ENCODE measurements at places on chromosomes 16 and 17.

DNA sequence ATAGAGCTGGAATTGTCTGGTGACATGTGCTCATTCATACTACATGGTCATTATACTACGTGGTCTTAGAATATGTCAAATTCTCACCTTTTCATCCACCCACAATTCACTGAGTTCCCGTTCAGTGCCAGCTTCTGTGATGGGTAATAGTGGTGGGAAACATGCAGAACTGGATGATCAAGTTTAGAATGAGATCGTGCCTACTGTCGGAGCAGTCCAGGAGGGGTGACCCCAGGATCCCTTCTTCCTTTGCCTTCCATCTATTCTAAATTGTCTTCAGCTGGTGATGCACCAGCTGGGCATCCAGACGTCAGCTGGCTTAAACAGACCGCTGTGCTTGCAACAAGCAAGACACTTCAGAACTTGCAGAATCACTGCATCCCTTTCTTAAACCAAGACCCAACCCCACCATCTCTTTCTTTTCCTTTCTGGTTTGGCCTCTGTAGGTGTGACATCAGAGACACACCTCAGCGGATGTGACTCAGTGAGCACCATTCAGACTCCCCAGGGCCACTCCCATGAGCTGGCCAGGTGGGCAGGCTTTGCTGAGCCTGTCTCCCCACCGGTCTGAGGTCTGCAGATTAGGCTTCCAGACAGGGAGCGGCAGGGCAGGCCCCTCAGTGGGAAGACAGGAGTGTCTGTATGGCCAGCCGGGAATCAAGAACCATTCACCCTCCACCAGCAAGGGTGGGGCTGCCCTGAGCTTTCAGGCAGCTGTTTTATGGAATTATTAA lies 18.1 kb downstream of the C17orf100 start:
- no peak for DNase-seq

DNA sequence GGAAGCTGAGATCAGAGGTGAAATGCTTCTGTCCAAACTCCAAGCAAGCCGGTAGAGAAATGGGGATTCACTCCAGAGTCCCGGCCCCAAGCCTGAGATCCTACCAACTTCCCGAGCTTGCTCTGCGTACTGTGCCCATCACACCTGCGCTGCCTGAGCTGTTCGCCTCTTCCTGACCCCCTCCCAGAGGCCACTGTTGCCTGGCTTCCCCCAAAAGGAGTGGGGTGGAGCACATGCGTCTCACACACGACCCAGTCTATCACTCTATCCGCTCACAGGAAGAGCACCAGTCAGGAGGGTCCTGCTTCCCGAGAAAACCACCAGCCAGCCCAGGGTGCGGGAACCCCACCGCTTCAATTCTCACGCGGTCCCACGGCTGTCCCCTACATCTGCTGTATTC lies 13.5 kb upstream of the C16orf95 start:
- no peak for DNase-seq

DNA sequence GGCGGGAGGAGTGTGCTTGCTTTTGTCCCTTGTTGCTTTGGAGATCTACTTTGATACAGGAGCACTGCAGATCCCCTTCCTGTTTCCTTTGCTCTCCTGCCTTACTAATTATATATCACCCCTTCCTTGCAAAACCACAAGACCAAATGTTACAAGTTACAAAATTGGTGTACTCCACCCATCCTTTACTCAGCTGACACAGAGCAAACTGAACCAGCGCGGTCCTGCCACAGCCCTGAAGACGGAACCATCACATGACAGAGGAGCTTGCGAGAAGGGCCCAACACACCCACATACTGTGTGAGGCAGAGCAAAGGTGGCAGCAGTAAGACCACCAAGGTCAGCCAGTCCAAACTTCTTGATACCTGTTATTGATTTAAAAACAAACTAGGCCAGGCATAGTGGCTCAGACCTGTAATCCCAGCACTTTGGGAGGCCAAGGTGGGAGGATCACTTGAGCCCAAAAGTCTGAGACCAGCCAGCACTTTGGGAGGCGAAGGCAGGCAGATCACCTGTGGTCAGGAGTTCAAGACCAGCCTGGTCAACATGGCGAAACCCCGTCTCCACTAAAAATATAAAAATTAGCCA lies 33.2 kb downstream of the CYTH1 start:
- DNase-seq: no peak

DNA sequence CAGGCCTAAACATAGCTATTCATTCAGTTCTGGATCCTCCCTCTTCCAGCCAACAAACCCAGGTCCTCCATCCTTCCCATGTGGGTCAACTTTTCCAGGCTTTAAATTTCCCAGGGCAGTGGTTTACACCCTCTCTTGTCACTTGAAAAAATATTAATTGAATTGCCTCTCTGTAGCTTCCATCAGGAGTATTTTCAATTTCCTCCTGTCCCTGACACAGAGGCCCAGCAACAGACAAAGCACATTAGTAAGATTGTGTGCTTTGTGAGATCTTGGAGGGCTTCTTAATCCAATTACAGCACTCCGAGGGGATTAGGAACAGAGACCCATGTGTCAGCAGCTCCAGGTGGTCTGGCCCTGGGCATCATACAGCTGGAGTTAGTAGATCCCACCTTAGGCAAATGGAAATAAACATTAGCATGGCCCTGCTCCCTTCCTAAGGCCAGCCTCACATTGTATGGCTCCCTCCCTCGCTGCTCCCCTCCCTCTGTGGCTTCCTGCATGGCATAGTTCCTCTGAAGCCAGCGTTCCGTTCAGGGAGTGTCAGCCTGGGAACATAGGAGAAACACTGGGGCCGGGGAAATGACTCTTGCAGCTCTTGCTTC lies 132.7 kb upstream of the HSBP1 start:
- DNase-seq: no peak

DNA sequence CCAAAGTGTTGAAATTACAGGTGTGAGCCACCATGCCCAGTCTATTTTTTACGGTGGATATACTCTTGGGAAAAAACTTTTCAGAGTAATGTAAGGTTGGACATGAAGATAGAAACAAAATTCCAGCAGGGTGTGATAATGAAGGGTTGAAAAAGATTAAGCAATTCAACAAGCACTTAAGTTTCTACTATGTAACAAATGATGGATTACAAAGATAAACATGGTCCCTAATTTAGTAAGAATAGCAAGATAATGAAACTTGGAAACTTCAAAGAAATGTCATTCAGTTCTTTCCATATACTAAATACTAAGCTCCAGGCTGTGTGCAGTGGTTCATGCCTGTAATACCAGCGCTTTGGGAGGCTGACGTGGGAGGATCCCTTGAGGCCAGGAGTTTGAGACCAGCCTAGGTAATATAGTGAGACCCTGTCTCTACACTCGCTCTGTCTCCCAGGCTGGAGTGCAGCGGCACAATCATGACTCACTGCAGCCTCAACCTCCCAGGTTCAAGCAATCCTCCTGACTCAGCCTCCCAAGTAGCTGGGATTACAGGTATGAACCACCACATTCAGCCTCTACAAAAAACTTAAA lies 31.0 kb downstream of the PSMD12 start:
- DNase-seq: no peak
